Mesangial cell (primary cell): ENCODE measurements at places on chromosomes 5 and 9. TPM values are rescaled to one million over a fixed set of nuclear protein-coding genes. Genes with fewer than 3 reads are reported as not detected.

The RAD17 gene
- total RNA-seq, result 10.3 and 13.6 TPM in 2 replicates

The CDH9 gene
- total RNA-seq, result 0.25 TPM in 1 of 2 replicates, not detected in the other

The CDKN2A gene
- total RNA-seq, result 36.5 and 50.0 TPM in 2 replicates

The LMX1B gene
- total RNA-seq, result 0.63 and 0.98 TPM in 2 replicates

The MATR3 gene
- total RNA-seq, result 178 and 179 TPM in 2 replicates

The NOXA1 gene
- total RNA-seq, result 0.33 and 2.3 TPM in 2 replicates

The ARL14EPL gene
- total RNA-seq, result not detected in 2 replicates

The KLF9 gene
- total RNA-seq, result 11.2 and 25.0 TPM in 2 replicates

The ENTPD2 gene
- total RNA-seq, result not detected in 2 replicates

The PCDHGA12 gene
- total RNA-seq, result 3.4 and 13.8 TPM in 2 replicates

The ZDHHC11 gene
- total RNA-seq, result 0.16 and 0.25 TPM in 2 replicates

The GABBR2 gene
- under 0.01 and 0.98 TPM in 2 replicates for total RNA-seq

The NKD2 gene
- total RNA-seq, result 0.13 TPM in 1 of 2 replicates, not detected in the other

The NDFIP1 gene
- 80.5 and 110 TPM in 2 replicates for total RNA-seq

The NPDC1 gene
- total RNA-seq, result 44.0 and 65.8 TPM in 2 replicates

The NR6A1 gene
- total RNA-seq, result 0.49 and 0.51 TPM in 2 replicates

The OR1Q1 gene
- total RNA-seq, result not detected in 2 replicates

The FBP2 gene
- total RNA-seq, result not detected in 2 replicates

The SUSD3 gene
- 2.8 and 8.9 TPM in 2 replicates for total RNA-seq

The FRMD3 gene
- total RNA-seq, result 1.3 and 2.9 TPM in 2 replicates

The PSMD5 gene
- total RNA-seq, result 26.6 and 34.1 TPM in 2 replicates

The PCDHA1 gene
- total RNA-seq, result under 0.01 and 0.16 TPM in 2 replicates

The SPATA31E1 gene
- not detected in 2 replicates for total RNA-seq

The C1QTNF3 gene
- 0.49 and 3.0 TPM in 2 replicates for total RNA-seq

The GMCL2 gene
- total RNA-seq, result not detected in 2 replicates

The SAXO1 gene
- 0.51 TPM in 1 of 2 replicates, not detected in the other for total RNA-seq

The CA9 gene
- 0.13 and 0.16 TPM in 2 replicates for total RNA-seq

The GARIN3 gene
- not detected in 2 replicates for total RNA-seq

The ANKRD31 gene
- under 0.01 TPM in 1 of 2 replicates, not detected in the other for total RNA-seq

The KYAT1 gene
- total RNA-seq, result 14.5 and 15.1 TPM in 2 replicates

The PCSK5 gene
- 3.3 and 7.7 TPM in 2 replicates for total RNA-seq

The PITX1 gene
- under 0.01 TPM in 1 of 2 replicates, not detected in the other for total RNA-seq

The TMEM8B gene
- 2.6 and 17.6 TPM in 2 replicates for total RNA-seq

The FER gene
- total RNA-seq, result 9.5 and 11.1 TPM in 2 replicates

The PKD2L2 gene
- not detected in 2 replicates for total RNA-seq

The CCDC183 gene
- total RNA-seq, result 0.25 TPM in 1 of 2 replicates, not detected in the other

The PCDHA12 gene
- total RNA-seq, result 0.25 TPM in 1 of 2 replicates, not detected in the other

The GABRA1 gene
- total RNA-seq, result not detected in 2 replicates

The SLC27A6 gene
- total RNA-seq, result under 0.01 and 0.63 TPM in 2 replicates

The GRXCR2 gene
- total RNA-seq, result not detected in 2 replicates

The FGF18 gene
- 0.33 and 14.1 TPM in 2 replicates for total RNA-seq

The FGD3 gene
- under 0.01 TPM in 2 replicates for total RNA-seq

The IER5L gene
- 31.3 and 152 TPM in 2 replicates for total RNA-seq

The HAVCR2 gene
- 0.33 and 6.8 TPM in 2 replicates for total RNA-seq

The PDZD2 gene
- total RNA-seq, result 1.3 and 3.8 TPM in 2 replicates

The SLC36A2 gene
- total RNA-seq, result not detected in 2 replicates

The CARTPT gene
- not detected in 2 replicates for total RNA-seq

The PCDHB5 gene
- 0.33 and 1.5 TPM in 2 replicates for total RNA-seq

The CREB3 gene
- 47.8 and 62.1 TPM in 2 replicates for total RNA-seq

The FKTN gene
- 5.8 and 17.9 TPM in 2 replicates for total RNA-seq

The TLE1 gene
- 71.7 and 84.8 TPM in 2 replicates for total RNA-seq

The MAST4 gene
- total RNA-seq, result 3.4 and 4.7 TPM in 2 replicates

The OTULINL gene
- 1.0 and 1.8 TPM in 2 replicates for total RNA-seq

The ZSWIM6 gene
- 9.3 and 13.8 TPM in 2 replicates for total RNA-seq
